IMR-90 (cell line): ENCODE measurements at places on chromosomes 6 and 20. TPM values are rescaled to one million over a fixed set of nuclear protein-coding genes. Genes with fewer than 3 reads are reported as not detected.
A peak's percentile ranks its signal among the peaks of the same experiment; 100 is the strongest.

ADAM33 gene
- under 0.01 and 0.18 TPM in 2 replicates for total RNA-seq

TMEM217 gene
- total RNA-seq: 1.4 TPM in 2 replicates

GTF2H4 gene
- total RNA-seq: 6.9 and 13.4 TPM in 2 replicates

ID4 gene
- total RNA-seq: 3.0 and 11.1 TPM in 2 replicates

GRCh38 chr6:6707143-6707542 lies 118.6 kb downstream of the LY86 start:
- H3K4me1 ChIP-seq: peaks cover under 1% of the 10 kb centered on the region
- DNase-seq: no peak
- H3K36me3 ChIP-seq: no peaks in the 10 kb centered on the region
- H3K27ac ChIP-seq: no peak overlapping the region
- H3K27me3 ChIP-seq: peaks cover 6% of the 10 kb centered on the region; the same call in 1 of the 2 replicates

DNA sequence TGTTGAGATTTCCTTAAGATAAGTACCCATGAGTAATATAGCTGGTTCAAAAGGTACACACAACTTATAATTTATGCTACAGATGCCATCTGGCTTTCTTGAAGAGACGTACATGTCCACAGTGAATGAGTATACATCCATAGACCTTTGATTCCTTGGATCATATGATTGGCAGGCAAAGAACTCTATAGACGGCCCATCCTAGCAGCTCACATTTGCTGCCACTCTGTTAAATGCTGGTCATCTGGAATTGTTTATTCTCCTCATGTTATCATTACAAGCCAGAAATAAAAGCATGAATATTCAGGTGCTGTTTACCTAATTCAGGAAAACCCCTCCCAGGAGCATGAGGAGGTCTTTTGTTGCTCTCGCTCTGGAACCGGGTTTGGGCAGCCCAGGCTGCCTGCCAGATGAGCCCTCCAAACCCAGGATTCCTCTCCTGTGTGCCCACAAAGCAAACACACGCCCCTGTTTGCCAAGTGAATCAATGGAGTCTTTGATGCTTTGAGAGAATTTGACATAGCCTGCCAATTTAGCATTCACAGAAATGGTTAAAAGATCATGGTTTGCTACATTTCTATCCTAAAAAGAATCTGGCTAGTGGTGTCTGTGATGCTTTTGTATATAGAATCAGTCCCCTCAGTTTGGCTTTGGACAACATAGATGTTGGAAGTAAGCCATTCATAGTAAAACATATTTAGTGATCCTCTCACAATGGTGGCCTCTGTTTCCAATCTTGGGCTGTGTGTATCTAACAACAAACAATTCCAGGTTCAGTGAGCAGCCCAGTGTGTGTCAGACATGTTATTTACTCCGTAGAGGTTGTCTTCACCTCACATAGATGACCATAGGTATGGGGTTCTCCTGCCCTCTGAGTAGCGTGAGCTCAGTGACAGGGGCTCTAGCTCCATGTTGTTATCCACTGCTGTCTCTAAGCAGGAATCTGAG lies 17.5 kb upstream of the PLCG1 start:
- H3K4me1 ChIP-seq: no peaks in the 10 kb centered on the region
- H3K27ac ChIP-seq: no peak overlapping the region
- H3K27me3 ChIP-seq: no peaks in the 10 kb centered on the region
- no peak for DNase-seq
- H3K36me3 ChIP-seq: peaks cover 72% of the 10 kb centered on the region
- H3K4me3 ChIP-seq: no peak overlapping the region

GRCh38 chr6:23269436-23269835 lies 700.1 kb downstream of the HDGFL1 start:
- no peak overlapping the region for H3K4me3 ChIP-seq
- no peak overlapping the region for H3K27ac ChIP-seq
- H3K4me1 ChIP-seq: no peaks in the 10 kb centered on the region
- DNase-seq: peak; percentile 28

- H3K27ac ChIP-seq: no peak overlapping the region
- no peak overlapping the region for H3K4me3 ChIP-seq
- no peak for DNase-seq
- H3K27me3 ChIP-seq: no peaks in the 10 kb centered on the region
- peaks cover 48% of the 10 kb centered on the region for H3K36me3 ChIP-seq
These were observed 52.7 kb downstream of the GNAS start for GRCh38 chr20:58905236-58905635.

DNA sequence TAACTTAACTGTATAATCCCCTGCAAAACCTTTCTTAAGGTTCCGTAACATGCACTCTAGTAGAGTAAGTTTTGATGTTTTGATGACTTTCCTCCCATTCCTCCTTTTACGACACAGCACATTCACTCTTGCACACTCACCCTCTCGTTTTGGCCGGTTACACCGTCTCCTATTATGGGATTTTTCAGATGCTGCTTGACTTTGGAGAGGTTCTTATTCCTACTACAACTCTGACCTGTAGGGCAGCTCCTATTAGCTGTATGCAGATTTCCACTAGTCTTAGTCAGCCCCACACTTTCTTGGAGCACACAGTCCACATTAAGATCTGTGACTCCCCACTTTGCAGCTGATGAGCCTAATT lies 223.7 kb upstream of the SYNCRIP start:
- no peaks in the 10 kb centered on the region for H3K36me3 ChIP-seq
- H3K4me3 ChIP-seq: peak overlapping the region; percentile 58
- H3K27me3 ChIP-seq: no peaks in the 10 kb centered on the region

- DNase-seq: no peak
- H3K27me3 ChIP-seq: no peaks in the 10 kb centered on the region
- no peaks in the 10 kb centered on the region for H3K36me3 ChIP-seq
- no peak overlapping the region for H3K4me3 ChIP-seq
- no peak overlapping the region for H3K27ac ChIP-seq
These were observed 217.3 kb upstream of the PREP start for GRCh38 chr6:105619971-105620741.

DNA sequence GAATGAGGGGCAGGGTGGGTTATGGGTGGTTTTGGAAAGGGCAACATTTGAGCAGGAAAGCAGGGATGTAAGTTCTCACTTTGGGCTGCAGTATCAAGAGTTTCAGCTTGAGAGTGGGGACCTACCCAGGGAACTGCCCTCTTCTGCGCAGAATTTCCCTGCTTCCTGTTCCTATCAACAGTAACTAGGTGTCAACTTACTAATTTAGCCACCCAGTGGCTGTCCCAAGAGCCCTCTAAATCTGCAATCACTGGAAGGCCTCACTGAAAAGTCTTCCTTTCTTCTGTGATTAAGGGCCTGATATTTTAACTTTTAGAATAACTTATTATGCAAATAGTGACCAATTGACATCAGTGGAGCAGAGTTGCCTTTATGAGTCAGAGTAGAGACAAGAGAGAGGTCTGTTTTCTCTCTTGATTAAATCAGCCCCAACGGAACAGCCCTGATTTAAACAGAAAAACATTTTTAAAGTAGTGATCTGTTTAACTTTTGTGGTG lies 118.2 kb upstream of the RIPOR2 start:
- H3K36me3 ChIP-seq: no peaks in the 10 kb centered on the region
- peaks cover 36% of the 10 kb centered on the region for H3K4me1 ChIP-seq
- peak; percentile 88 for DNase-seq
- no peak overlapping the region for H3K4me3 ChIP-seq
- H3K27ac ChIP-seq: peak overlapping the region; percentile 74

DNA sequence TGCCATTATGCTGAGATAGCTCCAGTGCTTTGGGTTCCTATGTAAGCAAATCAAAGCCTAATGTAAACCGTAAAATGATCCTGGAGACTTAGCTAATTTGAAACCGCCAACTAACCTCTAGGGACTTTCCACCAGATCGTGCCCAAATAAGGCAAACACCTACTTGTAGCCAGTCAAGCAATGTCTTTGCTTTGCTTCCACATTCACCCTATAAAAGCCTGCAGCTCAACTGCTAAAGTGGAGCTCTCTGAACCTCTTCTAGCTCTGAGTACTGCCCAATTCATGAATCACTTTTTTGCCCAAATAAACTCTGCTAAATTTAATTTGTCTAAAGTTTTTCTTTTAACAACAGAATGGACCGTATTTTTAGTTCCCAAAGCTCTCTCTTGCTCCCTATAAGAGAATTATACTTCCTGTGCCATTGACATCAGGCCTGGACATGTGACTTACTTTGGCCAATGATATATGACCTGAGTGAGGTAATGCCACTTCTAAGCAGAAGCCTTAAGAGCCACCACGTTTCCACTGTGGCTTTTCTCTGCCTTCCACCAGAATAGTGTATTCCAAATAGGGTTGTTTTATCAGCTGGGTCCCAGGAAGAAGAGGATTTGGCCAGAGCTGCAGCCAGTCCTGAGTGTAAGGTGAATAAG lies 34.8 kb upstream of the PSMF1 start:
- no peak overlapping the region for H3K4me3 ChIP-seq
- H3K36me3 ChIP-seq: no peaks in the 10 kb centered on the region
- peak; percentile 7 for DNase-seq
- no peaks in the 10 kb centered on the region for H3K4me1 ChIP-seq

- H3K27ac ChIP-seq: no peak overlapping the region
- H3K27me3 ChIP-seq: no peaks in the 10 kb centered on the region
- H3K4me1 ChIP-seq: no peaks in the 10 kb centered on the region
- H3K4me3 ChIP-seq: no peak overlapping the region
These were observed 192.2 kb upstream of the SYNDIG1 start for GRCh38 chr20:24277196-24277595.

DNA sequence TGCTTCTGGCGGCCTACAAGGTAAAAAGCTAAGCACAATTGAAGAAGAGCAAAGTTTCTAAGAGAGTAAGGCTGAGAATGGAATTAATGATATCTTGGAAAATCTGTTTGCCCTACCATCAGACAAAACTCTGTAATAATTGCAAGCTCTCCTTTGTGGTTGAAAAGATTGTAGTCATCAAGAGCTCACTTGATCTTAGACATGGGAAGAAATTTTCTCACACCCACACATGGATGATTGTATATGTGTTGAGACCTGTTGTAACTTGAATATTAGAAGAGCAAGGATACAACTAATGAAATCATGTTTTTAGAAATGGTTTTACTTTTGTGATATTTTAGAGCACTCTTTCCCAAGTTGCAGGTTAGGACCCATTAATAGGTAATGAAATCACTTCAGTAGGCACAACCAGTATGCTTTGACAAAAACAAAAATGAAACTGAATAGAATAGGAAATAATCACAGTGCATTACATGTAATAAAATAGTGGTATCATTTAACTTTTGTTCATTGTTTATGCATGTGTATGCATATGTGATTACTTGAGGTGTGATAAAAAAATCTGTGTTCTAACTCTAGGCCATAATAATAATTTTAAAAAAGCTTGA lies 14.0 kb downstream of the DCBLD1 start:
- H3K4me3 ChIP-seq: no peak overlapping the region
- H3K27me3 ChIP-seq: no peaks in the 10 kb centered on the region
- H3K27ac ChIP-seq: peak overlapping the region; percentile 41
- peak; percentile 90 for DNase-seq

DNA sequence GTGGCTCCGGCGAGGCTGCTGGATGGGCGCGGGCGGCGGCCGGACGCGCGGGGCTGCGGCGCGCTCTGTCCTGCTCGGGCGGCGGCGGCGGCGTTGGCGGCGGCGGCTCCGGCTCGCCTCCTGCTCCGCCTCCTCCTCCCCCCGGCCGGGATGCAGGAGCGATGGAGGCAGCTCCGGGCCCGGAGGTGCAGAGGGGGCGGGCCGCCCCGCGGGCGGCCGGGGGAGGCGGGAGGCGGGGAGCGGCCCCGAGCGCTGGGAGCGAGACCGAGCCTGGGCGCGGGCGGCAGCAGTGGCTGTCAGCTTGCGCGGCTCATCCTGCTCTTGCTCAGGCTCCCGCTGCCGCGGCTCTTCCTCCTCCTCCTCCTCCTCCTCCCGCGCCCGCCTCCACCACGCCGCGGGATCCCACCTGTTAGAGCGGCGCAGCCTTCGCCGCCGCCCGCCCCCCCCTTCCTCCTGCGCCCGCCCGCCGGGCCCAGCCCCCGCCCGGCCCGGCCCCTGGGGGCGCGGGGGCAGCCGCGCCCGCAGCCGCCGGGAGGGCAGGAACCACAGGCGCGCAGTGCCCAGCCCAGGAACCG lies at the start of gene NOL4L:
TSS of gene NOL4L (minus strand) at position 323 of the 575 bp plus-strand sequence. CDS start 443 bp downstream, outside the sequence.
- peaks cover 26% of the 10 kb centered on the region for H3K27me3 ChIP-seq
- H3K4me1 ChIP-seq: peaks cover 5% of the 10 kb centered on the region; the same call in 1 of the 2 replicates
- H3K27ac ChIP-seq: no peak within 1 kb of the TSS
- no peaks in the 10 kb centered on the region for H3K36me3 ChIP-seq
- H3K4me3 ChIP-seq: peak within 1 kb of the TSS; percentile 59

GRCh38 chr20:20370094-20370575 lies 2.2 kb downstream of the INSM1 start:
- DNase-seq: no peak
- H3K27me3 ChIP-seq: peaks cover 92% of the 10 kb centered on the region
- H3K27ac ChIP-seq: no peak overlapping the region
- H3K4me3 ChIP-seq: no peak overlapping the region
- peaks cover 2% of the 10 kb centered on the region; the same call in 1 of the 2 replicates for H3K4me1 ChIP-seq

DNA sequence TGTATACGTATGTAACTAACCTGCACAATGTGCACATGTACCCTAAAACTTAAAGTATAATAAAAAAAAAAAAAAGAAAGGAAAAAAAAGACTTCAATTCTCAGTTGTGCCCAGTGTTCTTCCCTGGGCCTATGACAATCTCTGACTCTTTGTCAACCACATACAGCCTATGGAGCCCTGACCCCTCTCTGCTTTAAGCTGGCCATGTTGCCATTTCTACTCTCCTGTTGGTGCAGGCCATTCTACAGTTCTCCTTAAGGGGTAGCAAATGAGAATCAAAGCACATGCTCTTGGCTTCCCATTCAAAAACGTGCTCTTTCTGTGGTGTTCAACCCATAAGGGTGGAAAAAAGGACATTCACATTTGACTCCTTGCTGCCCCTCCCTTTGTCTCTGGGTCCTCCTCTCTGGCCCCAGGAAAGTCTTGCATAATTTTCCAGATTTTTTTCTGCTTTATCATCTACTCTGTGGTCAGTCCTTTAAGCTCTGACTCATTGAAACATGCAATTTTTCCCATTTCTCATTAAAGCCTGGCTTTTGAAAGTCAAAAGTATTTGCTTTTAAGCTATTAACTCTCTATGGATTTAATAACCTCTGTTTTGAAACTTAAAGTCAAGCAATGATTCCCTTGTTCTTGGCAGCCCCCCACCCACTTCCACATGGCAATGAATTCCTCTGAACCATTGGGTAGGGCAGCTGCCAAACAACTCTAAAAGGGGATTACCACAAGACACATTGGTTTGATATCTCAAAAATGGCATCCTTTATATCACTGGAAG lies 208.6 kb upstream of the MCHR2 start:
- no peak overlapping the region for H3K4me3 ChIP-seq
- H3K27me3 ChIP-seq: no peaks in the 10 kb centered on the region
- H3K27ac ChIP-seq: peak overlapping the region; percentile 80
- H3K4me1 ChIP-seq: peaks cover 4% of the 10 kb centered on the region
- no peaks in the 10 kb centered on the region for H3K36me3 ChIP-seq
- DNase-seq: peak; percentile 93
